ENCODE measurements at places on chromosomes 5 and 9.
A peak's percentile ranks its signal among the peaks of the same experiment; 100 is the strongest.

- no peak for DNase-seq
Measured at GRCh38 chr9:123825342-123826060, 104.4 kb downstream of the DENND1A start.

GRCh38 chr5:178093134-178093533 lies 20.2 kb upstream of the N4BP3 start:
- DNase-seq = no peak

DNA sequence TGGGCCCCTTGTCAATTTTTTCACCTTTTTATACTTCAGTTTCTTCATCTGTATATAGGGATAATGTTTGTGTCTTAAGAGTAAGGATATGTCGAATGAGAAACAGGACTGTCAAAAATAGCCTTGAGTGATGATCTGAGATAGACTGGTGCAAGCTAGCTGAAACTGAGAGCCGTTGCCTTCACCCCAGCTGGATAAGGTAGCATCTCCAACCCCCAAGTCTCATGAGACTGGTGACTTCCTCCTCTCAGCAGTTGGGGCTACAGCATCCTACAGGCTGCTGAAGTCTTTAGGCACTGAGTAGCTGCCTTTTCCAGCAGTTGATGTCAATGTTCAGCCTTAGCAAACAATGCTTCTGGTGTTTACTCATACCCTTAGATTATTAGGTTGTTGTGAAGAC lies 330.2 kb downstream of the OSTF1 start:
- DNase-seq = no peak

GRCh38 chr5:35651002-35651756 lies 33.5 kb downstream of the SPEF2 start:
- peak; percentile 37 for DNase-seq

DNA sequence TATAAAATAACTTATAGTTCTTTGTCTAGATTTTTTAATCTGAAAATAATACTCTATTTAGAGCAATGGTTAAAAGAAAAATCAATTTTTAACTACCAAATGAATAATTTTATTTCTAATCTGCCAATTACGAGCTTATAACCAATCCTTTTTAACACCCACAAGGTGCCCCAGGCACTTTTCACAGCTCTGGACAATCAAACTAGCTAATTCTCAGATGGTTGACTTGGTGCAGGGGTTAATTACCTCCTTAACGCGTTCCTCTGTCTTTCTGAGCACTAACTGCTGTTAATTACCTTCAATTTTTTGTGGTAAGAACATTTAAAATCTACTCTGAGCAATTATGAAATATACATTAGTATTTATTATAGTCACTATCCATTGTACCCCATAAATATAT lies 109.6 kb upstream of the PJA2 start:
- no peak for DNase-seq

GRCh38 chr9:89191004-89191403 lies 12.4 kb upstream of the SHC3 start:
- no peak for DNase-seq

GRCh38 chr5:25095261-25095660 lies 450.5 kb upstream of the CDH10 start:
- no peak for DNase-seq

GRCh38 chr5:165881259-165881658 lies 2375.8 kb downstream of the MAT2B start:
- DNase-seq = no peak
